ENCODE measurements at places on chromosomes 1 and 21.

DNA sequence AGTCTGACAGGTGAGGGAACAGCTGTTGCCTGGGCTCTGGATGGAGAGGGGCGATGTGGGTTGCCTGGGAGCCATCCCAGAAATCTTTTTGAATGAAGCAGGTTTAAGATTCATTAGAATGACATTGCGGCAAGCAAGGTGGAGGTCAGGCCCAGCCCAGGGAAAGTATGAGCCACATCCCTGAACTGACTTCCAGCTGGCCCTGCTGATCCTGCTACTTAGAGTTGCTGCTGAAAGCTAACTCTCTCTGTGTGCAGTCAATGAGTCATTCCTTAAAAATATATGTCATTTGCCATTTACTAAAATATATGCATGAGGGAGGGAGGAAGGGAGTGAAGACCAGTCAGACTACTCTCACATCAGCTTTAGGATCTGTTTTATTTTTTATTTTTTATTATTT, 54.3 kb upstream of the RAB3GAP2 start:
- no peak for DNase-seq

DNA sequence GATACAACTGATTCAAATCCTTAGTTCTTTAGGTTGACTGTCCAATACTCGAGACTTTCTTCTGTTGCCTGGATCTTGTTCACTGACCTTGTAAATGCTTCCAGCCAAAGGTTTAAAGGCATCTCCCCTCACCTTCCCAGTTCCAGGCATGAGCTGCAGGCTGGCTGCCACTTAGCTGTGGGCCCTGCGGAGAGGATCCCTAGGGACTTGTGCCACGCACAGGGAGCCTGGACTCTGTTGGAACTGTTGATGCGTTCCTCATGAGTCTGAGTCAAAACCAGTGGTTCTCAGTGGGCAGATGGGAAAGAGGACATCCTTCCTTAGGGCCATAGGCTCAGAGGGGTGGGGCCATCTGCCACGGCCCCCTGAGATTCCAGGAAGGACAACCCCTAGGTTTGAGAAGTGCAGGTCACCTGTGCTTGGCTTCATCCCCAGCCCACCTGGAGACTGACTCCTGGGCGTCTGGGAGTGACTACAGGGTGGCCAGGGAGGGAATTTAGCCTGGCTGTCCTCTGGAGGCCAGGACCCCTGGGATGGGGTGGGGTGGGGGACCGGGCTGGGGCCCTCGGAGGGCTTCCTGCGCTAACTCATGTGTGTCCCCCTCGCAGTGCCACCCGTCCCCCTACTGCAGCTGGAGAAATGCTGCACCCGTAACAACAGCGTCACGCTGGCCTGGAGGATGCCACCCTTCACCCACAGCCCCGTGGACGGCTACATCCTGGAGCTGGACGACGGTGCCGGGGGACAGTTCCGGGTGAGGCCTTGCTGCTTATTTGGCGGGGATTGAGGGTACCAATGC, 37.6 kb upstream of the GNPAT start:
- no peak for DNase-seq

DNA sequence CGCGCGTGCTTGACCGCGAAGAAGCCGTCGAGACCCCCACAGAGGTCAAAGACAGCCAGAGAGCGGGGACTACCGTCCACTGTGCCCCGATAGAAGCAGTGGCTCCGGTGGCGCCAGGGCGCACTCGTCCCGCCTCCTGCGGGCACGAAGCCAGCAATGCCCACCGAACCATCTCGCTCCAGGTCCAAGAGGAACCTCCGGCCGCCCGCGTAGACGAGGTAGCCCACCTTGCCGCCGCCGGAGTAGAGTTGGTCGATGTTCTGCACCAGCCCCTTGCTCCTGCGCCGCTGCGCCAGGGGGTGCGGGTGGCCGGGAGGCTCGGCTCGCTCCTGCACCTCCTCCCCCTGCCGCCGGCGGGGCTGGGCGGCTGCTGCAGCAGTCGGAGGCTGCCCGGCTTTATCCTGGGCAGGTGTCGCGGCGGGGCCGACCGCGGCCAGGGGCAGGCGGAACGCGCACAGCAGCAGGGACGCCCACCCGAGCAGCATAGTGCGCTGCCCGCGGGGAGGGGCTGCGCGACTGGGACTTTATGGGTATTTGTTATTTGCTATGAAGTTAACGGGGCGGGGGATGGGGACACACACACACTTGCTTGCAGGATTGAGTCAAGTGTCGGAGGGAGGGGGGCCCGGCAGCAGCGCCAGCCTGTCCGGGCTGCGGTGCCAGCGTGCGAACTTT, 844 bp downstream of the ADAMTS5 start:
- no peak for DNase-seq

- no peak for DNase-seq
Observed at GRCh38 chr1:163610486-163610885, 288.7 kb downstream of the NUF2 start.

- peak; percentile 11 for DNase-seq
Observed at GRCh38 chr1:193479187-193479586, 292.8 kb upstream of the B3GALT2 start.

GRCh38 chr21:26495283-26495849, 77.7 kb downstream of the CYYR1 start:
- no peak for DNase-seq

- no peak for DNase-seq
Observed at GRCh38 chr1:4571263-4571662, 83.1 kb upstream of the AJAP1 start.

- no peak for DNase-seq
Observed at GRCh38 chr21:38664315-38664714, 141.4 kb upstream of the ETS2 start.

DNA sequence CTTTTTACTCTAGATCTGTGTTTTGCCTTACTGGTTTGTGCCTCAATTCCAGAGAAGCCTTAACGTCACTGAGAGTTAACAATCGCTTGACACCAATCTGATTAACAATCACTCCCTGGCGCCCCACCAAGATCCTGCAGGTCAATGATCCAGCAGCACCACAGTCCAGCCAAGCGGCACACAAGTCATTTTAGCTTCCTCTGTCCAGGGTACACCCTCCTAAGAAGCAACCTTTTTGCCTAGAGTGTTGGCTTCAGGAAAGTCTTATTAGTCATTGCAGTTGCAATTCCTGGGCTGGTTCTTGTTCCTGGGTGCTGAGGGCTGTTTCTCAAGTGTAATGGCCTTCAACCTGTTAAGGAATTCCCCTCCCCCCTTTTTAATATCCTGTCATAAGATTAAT, 323.0 kb upstream of the USP25 start:
- DNase-seq = no peak

DNA sequence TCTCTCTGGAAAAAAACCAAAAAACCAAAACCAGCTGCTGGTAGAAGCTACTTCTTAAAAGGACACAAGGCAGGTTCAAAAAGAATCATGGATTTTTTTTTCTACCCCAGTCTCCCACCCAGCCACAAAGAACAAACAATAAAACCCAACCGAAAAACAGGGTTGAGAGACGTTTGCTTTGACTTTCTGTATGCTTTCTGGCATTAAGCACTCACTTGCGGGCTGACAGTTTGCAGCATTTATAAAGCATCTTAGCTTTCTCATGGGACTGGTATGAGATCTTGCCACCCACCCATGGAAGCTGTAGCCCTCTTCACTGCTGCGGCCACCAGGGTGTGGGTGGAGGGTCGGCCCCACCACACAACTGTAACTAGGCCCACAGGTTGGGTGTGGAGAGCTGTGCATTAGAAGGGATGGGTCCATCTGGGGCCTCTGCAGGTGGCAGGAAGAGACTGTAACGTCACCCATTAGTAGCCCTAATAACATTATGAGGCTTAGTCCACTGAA, 165.7 kb downstream of the RHOU start:
- DNase-seq = no peak

DNA sequence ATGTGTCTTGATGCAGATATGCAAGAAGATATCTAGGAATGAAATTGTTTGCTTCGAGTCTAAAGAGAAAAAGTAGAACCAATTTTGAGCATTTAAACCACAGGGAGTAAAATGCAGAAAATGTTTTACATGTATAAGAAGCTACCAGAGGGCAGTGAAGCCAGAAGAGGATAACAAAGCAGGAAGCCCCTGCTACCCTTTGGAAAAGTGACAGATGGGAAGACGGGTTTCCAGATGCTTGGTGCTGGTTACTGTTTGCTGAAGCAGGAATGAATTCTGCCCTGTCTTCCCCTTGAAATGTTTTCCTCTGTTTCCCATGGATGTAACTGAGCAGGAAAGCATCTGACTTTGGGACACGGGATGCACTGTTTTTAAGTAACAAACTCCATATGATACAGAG, 822.2 kb downstream of the MRPL39 start:
- DNase-seq = no peak

GRCh38 chr1:187689129-187689528, 860.4 kb downstream of the PLA2G4A start:
- no peak for DNase-seq

GRCh38 chr21:43276811-43277210, 108.0 kb downstream of the CRYAA start:
- DNase-seq = no peak

GRCh38 chr1:25821112-25821476, 1.3 kb downstream of the MTFR1L start:
- no peak for DNase-seq

DNA sequence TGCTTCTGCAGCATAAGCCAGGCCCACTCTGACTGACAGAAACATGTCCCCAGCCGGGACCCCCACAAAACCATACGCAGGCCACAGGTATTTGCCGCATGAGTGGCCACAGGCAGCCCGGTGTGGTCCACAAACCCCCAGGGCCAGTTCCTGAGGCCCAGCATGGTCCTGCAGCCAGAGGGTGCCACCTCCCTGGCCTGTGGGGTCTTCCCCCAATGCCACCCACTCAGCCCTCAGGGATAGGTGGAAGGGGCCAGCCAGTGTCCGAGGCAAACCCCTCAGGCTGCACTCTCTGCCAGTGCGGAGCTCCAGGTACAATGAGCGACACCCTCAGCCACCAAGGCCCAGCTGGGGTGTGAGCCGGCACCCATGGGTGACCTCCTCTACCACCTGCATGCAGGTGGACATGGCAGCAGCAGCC, 43.5 kb downstream of the UBE2G2 start:
- no peak for DNase-seq

GRCh38 chr1:37691497-37692077, 729 bp upstream of the CDCA8 start:
- no peak for DNase-seq

- DNase-seq = no peak
Observed at GRCh38 chr1:93905051-93905450, 4.2 kb downstream of the GCLM start.

DNA sequence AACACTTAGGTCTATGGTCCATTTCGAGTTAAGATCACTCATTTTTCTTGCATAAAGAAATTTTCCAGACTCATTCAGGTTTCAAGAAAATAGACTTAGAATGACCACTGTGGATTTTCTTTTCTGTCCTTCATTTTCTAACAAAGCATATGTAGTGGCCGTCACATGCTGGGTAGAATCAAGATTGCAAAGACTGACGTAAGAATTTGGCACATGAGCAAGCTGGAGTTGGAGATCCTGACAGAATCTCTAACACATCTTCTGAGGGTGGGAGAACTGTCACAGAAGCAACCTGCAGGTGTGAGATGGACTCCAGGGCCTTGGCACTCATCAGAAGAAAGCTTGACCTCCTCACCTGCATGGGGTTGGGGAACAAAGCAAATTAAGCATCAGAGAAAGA, 28.6 kb downstream of the KIF26B start:
- DNase-seq = no peak

- no peak for DNase-seq
Observed at GRCh38 chr1:186042230-186042629, 308.0 kb downstream of the HMCN1 start.

DNA sequence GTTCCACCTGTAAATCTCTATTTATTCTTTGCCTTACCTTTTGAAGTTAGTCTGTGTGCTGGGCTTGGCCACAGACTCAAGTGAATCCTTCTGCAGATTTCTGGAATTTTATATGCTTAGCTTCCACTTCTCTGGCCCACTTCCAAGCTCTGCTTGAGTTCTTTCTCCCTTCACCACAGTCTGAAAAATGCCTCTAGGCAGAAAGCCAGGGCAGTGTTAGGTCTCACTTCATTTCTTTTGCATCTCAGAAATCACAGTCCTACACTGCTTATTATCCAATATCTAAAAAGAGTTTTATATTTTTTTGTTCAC, 48.9 kb downstream of the INKA2 start:
- no peak for DNase-seq

DNA sequence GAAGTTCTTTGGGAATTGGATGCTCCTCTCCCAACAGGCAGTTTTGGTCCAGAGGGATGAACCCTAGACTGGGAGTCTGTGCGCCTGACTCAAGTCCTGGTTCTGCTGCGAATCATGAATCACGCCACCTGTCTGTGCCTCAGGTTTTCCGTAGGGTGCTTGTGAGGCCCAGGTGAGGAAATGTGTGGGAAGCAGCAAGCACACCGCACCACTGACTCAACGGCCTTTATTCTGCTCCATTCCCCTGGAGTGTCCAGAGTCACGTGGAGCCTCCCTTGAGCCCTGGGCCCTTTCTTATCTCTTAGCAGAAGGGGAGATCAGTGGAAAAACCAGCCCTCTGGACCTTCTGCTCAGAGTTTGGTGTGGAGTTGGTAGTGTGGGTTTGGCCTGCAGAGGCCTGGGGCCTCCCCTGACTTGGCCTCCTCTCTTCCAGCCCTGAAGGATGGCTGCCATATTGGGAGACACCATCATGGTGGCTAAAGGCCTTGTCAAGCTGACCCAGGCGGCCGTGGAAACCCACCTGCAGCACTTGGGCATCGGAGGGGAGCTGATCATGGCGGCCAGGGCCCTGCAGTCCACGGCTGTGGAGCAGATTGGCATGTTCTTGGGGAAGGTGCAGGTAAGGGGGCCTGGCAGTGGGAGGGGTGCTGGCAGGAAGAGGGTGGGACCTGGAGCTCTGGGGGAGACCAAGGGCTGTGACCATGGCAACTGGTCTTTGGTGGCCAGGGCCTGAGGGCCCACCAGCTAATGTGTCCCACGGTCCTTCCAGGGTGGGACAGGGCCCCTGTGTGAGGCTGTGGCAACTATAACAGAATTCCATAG, 21.1 kb downstream of the COQ8A start:
- no peak for DNase-seq
